Activated CD4-positive, alpha-beta memory T cell treated with anti-CD3 and anti-CD28 coated beads, Interleukin-2, amount 10 ng/mL, durations not matched to agents 7 days and 5 days (primary cell): ENCODE measurements at places on chromosomes 2 and 18. TPM values are rescaled to one million over a fixed set of nuclear protein-coding genes. Genes with fewer than 3 reads are reported as not detected.
A peak's percentile ranks its signal among the peaks of the same experiment; 100 is the strongest.

GRCh38 chr2:235045336-235045972 lies 93.6 kb downstream of the SH3BP4 start:
- peak; percentile 20 for DNase-seq

ASAP2 gene
- 0.25 TPM for total RNA-seq

GRCh38 chr18:26397019-26397418 lies 151.3 kb downstream of the KCTD1 start:
- no peak for DNase-seq

ITPRIPL1 gene
- 43.7 TPM for total RNA-seq

- no peak for DNase-seq
Observed at GRCh38 chr2:233416199-233416598, 61.9 kb downstream of the DGKD start.
